ENCODE measurements at places on chromosomes 4 and X.
A peak's percentile ranks its signal among the peaks of the same experiment; 100 is the strongest.

DNA sequence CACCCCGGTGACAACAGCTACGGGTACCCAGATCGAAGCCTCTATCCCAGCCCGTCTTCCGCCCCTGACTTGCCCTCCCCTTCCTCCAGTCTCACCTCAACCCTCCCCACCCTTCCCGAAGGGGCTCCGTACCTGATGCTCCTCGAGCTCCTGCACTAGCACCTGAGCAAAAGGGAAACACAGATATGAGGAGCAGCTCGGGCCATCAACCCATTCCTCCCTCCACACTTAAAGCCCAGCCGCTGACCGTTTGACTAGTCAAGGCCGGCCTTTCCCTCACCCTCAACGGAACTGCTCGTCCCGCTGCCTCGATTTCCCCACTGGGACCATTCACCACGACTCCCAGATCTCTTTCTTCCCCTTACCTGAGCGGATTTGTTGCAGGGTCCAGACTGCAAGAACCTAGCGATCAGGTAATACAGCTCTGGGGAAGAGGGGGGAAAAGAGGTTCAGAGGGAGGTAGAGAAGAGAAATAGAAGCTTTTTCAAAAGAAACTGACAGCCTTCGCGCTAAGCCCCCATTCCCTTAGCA is 731 bp downstream of the BRWD3 start:
- no peak for DNase-seq

GRCh38 chrX:132689612-132690563 is 201.1 kb upstream of the MBNL3 start:
- no peak for DNase-seq

- no peak for DNase-seq
Observed at GRCh38 chr4:156113138-156113765, 159.6 kb upstream of the CTSO start.

- DNase-seq, result peak; percentile 57
Observed at GRCh38 chr4:77001907-77002306, 52.4 kb downstream of the SEPTIN11 start.

DNA sequence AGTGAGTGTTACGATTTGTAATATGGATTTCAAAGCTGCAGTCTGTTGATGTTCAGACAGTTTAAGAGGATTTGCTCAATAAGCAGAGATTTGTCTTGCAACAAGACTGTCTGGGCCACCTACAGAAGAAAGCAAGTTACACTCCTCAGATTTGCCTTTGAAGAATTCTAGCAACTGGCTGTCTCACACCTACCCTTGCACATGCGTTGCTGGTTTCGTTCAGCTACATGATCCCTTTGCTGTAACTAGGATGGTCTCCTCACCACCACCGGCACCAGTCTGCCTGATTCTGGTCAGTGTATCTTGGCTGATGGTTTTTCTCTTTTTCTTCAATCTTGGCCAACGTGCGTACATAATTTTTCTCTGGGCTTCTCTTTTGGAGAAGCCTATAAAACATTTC is 172.7 kb upstream of the LCORL start:
- no peak for DNase-seq

DNA sequence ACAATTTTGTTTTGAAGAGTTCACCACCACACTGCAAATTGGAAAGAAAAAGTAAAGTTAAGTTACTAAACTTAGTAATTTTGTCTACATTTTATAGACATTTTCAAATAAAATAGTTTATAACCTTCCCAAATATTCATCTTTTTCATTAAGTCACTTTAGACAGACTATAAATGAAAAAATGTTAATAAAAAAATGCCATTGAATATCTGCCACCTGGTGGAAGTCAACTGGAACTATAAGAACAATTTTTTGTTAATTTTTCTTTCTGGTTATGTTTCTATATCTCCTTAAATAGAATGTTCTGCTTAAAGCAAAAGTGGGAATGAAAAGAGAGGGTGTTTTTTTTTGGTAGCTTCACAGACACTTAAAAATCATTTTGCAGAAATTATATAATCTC is 534.4 kb upstream of the PCDH10 start:
- no peak for DNase-seq

GRCh38 chrX:27583976-27584375 is 6.2 kb upstream of the DCAF8L2 start:
- no peak for DNase-seq

DNA sequence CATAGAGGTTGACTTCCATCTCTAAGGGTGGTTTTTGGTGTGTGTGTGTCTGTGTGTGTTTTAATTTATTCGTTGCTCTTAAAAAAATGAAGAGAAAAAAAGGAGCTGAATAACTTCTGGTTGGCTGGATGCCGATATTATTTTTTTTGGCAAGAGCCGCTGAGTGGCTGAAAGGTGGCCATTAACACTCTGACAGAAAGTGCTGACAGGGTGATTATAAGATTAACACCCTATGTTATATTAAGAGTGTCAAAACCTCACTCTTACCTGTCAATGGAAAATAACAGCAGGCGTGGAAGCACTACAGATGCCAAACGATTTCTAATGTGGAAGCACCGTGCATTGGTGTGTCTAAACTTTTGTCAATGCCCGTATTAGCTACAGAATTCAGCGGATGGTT is 622.5 kb downstream of the ANKRD50 start:
- no peak for DNase-seq

DNA sequence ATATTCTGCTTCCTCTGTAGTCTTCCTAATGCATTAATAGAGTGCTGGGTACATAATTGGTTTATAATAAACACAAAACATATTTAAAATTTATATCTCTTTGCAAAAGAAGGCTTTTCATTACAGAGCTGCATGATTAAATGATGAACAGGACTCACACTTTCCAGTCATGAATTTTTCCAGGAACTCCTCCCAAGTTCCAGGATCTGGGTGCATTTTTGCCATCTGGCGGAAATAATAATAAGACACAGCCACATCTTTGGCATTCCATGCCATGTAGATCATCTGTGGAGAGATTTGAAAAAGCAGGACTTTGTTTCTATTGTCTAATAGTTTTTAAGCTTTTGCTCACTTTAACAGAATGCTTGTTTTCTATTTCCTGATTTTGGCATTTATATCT is 40.2 kb upstream of the SULT1B1 start:
- peak; percentile 88 for DNase-seq

DNA sequence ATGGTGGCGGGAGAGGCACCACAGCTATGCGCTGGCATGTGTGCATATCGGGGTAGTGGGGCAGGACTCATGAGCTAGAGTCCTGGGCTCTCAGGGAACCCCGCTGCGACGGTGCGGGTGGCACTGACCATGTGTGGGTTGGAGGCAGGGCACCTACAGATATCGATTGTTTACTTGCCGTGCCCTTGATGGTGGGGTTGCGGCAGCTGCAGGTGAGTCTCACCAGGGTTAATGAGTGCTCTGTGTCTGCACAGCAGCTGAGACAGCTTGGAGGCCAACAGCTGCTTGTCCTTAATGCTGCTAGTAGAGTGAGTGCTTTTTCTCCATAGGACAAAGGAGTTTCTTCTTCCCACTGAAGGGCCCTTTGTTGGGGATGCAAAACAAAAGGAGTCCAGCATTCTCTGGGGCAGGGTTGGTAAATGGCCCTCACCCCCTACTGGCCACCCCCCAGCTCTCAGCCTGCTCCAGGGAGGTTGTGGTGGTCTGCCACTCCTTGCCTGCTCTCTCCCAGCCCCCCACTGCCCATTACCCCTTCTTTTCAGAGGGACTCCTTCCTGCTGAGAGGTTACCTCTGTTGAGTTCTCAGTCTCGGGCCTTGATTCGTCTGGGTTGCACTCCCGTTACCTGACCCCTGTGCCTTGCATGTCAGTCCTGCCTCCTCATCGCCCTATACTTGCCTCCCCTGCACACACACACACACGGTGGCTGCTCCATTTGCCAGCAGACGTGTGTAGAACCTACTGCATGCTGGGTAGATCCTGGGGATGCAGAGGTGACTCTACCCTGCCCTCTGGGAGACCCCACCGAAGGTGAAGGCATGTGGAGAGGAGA is 52.8 kb downstream of the TBC1D14 start:
- no peak for DNase-seq

DNA sequence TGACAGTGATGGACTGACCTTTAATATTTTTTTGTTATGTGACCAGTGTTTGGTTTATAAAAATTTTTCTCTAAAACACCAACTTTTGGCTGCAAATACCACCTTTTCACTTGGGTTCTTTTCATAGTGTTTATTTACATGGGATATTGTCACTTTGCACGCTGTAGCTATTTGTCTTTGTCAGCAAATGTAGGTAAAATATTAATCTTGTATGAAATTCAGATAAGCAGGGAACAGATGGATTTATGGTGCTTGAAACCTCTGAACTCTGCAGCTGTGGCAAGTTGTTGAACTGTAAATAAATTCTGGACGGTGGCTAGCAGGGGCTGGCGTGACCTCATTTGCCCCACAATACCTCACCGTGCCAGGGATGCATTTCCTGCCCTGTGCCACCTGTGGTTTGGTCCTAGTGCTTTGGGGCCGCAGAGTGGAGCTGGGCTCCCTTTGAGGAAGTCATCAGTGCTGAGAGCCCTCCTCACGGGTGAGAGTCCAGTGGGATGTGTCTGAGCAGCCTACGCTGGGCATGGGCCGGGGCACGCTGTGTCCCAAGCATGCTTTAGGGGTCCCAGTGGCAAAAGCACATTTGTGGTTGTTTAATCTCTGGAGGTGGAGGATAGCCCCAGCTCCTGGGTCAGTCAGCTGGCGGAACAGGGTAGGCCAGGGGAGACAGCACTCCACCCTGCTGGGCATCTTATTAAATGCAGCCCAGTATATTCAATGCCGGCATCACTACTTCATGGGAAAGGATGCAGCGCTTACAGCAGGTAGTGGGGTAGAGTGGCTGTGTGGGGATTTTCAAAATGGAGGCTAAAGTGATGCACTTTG is 108.6 kb downstream of the TBL1X start:
- DNase-seq, result no peak

- DNase-seq, result no peak
Observed at GRCh38 chr4:26404743-26405206, 84.0 kb downstream of the RBPJ start.

DNA sequence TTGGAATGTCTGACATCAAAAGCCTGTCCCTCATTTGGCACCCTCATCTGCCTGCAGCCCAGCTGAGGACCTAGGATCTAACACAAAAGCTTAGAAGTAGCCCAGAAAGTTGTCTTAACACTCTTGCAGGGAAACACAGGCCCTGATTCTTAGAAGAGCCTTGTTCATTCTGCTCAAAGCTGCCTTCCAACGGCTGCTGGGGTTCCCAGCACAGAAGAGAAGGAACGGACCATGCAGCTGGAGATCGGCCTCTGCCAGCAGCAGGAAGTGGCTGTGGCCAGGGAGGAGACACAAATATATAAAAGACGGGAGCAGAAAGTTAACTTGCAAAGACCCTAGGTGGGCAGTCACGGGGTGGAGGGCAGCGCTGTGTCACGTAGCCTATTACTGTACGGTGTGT is 20.4 kb downstream of the PRPS2 start:
- DNase-seq, result no peak

GRCh38 chr4:71405791-71406190 is 67.0 kb downstream of the SLC4A4 start:
- no peak for DNase-seq

GRCh38 chr4:67499799-67500198 is 45.5 kb downstream of the CENPC start:
- DNase-seq, result no peak

DNA sequence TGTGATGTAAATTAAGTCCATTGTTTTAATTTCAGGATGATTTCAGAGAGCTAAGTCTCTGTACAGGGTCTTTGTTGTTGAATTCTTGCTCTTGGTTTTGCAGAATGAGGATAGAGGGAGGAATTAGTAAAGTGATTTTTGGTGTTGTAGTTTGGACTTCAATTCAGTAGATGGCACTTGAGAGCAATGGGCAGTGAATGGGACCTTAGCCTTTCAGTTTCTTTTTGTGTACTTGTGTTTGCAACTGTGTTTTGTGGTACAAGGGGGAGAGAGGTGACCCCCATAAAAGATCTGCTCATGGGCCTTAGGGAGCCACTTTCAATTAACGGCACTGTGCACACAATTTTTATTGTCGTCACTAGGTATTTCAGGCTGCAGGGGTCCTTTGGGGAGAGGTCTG is 340.0 kb downstream of the DCAF12L2 start:
- no peak for DNase-seq

DNA sequence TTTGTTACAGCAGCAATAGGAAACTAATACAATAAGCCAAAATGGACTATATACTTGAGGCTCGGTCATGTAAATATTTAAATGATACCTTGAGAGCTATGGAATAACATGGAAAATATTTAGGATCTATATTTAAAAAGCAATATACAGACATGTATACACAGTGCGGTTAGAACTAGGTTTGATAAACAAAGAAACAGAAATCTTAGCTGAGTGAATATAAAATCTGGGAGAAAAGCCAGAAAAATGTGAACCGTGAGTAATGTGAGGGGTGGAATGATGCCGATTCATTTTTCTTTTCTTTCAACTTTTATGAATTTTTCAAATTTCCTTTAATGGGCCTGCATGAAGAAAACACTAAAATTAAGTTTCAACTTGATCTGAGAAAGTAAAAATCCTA is 104.1 kb downstream of the ATXN3L start:
- DNase-seq, result no peak

DNA sequence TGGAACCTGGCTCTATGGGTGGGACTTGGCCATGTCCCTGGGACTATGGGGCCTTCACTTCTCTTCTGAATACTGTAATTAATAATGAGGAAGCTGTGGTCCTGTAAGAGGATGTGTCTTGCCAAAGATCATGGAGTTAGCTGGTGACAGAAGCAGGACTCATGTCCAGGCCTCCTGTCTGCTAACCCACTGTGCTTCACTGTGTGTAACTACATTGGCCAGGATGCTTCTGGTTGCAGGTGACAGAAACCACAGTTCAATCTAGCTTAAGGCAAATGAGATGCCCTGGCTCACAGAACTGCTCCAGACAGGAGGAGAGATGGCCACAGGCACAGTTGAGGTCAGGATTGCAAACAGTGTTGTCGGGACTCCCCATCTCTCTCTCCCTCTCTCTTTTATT is 3.1 kb downstream of the MTMR1 start:
- DNase-seq, result no peak

GRCh38 chr4:107318078-107318477 is 282.0 kb upstream of the DKK2 start:
- DNase-seq, result no peak

GRCh38 chr4:48640225-48640624 is 139.9 kb downstream of the FRYL start:
- no peak for DNase-seq

GRCh38 chr4:52750819-52751486 is at the start of gene ERVMER34-1:
ERVMER34-1 (minus strand) TSS chr4:52751425; CDS start chr4:52745520, 5,905 bp downstream.
- no peak for DNase-seq

GRCh38 chrX:10089378-10089795 is 67.4 kb upstream of the CLCN4 start:
- DNase-seq, result no peak

GRCh38 chr4:124331781-124332180 is 380.8 kb downstream of the ANKRD50 start:
- no peak for DNase-seq

DNA sequence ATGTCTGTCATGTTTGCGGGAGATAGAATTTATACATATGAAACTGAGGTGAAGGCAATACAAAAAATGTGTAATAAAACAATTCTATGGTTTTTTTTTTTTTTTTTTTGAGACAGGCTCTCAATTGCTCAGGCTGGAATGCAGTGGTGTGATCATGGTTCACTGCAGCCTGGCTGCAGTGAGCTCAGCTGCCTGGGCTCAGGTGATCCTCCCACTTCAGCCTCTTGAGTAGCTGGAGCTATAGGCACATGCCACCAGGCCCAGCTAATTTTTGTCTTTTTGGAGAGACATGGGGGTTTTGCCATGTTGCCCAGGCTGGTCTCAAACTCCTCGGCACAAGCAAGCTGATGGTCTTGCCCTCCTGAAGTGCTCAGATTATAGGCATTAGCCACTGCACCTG is 10.1 kb downstream of the RADX start:
- no peak for DNase-seq

GRCh38 chr4:138560448-138560847 is 318.3 kb upstream of the SLC7A11 start:
- no peak for DNase-seq

GRCh38 chr4:185718578-185719499 is 93.2 kb downstream of the SORBS2 start:
- DNase-seq, result no peak

All from pulmonary artery endothelial cell (primary cell).